ENCODE measurements at places on chromosomes 7 and 10. TPM values are rescaled to one million over a fixed set of nuclear protein-coding genes. Genes with fewer than 3 reads are reported as not detected.

The CADPS2 gene
- 22.4 TPM for total RNA-seq

The BMPER gene
- total RNA-seq, result 0.08 TPM

The FKBP6 gene
- not detected for total RNA-seq

The SPDYE6 gene
- total RNA-seq, result not detected

The HOXA4 gene
- 0.88 TPM for total RNA-seq

The C10orf53 gene
- not detected for total RNA-seq

The GIMAP1 gene
- total RNA-seq, result not detected

The C10orf95 gene
- total RNA-seq, result not detected

The SUN3 gene
- total RNA-seq, result 1.1 TPM

The ANKRD61 gene
- total RNA-seq, result 1.3 TPM

The SFRP4 gene
- total RNA-seq, result 8.3 TPM

The BAMBI gene
- total RNA-seq, result 51.3 TPM

The GPC2 gene
- 3.6 TPM for total RNA-seq

The ERCC6 gene
- total RNA-seq, result 4.5 TPM

The ALOX5 gene
- total RNA-seq, result 0.60 TPM

The FXYD4 gene
- total RNA-seq, result not detected

All from H4 (cell line).